Effector CD8-positive, alpha-beta T cell (primary cell): ENCODE measurements at places on chromosomes 13 and 19.

GRCh38 chr13:39776439-39776838 lies 121.0 kb downstream of the COG6 start:
- no peak for DNase-seq

DNA sequence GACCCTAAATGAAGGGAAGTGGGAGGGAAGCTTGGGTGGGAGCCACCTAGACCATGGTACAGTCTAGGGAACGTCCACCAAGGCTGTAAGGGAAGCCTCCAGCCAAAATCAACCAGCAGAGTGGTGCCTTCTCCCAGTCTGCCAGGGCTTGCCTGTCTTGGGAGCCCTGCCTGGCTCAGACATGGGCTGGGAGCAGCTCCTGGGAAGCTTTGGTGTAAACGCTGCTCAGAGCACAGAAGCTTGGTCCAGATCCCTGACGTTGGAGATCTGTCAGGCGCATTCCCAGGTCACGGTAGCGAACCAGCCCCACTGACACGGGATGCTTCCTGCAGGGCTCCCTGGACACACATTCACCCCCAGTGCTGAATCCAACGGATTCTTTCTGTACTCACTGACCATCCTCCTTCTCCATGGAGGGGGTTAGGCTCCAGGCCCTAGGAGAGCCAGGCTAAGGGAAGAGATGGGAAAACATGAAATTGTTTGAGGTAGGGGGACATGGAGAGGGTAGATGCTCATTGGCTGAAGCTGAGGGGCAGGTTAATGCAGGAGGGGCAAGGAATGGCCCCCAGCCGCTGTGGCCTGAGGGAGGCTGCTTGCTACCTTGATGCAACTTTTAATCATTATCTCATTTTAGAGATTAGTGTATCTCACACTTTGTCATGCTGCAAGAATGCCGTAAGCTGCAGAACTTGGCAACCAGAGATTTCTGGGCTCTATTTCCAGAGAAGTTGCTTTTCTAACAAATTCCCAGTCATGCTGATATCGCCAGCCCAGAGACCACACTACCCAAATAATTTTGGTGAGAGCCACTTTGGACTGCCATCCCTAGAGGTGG lies 195.8 kb downstream of the UQCRFS1 start:
- no peak for DNase-seq

DNA sequence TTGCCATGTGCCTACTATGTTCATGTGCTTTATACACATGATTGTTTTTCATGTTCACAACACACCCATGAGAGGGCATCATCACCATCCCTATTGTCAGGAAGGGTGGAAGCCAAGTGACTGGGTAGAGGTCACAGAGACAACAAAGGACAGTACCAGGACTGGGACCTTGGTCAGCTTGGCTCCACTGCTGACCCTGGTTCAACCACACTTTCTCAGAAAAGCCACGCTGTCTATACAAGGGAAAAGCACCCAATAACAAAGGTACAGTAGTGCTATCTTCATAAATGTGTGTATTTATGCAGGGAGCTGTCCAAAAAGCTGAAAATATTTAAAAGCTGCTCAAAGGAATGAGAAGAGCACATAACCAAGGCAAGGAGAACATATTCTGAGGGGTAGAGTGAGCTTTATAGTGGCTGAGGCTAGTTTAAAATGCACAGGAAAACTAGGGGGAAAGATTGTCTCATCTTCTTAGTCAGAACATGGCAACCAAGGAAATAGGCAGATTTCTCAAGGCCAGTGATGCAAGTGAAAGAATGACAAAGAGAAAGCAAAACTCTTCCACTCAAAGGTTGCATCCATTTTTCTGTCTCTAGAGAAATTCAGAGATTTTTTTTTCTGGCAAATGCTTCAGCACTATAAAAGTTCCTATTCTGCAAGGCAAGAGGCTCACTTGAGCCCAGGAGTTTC lies 415.0 kb downstream of the FOXO1 start:
- DNase-seq, result no peak

DNA sequence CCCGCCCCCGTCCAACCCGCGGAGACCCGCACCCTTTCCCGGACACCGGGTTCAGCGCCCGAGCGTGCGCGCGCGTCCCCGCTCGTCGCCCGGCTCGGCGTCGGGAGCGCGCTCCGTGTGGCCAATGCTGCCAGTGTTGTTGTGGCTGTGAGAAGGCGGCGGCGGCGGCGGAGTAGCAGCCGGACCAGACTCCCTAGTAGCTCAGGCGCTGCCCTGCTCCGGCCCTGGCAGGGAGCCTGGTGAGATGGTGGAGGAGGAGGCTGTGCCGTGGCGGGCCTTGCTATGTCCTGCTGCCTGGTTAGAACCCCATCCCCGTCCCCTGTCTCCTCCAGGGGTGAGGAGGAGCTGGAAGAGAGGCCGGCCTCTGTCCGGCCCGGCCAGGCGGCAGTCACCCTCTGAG lies 553.2 kb downstream of the TUBA3C start:
- DNase-seq, result no peak

DNA sequence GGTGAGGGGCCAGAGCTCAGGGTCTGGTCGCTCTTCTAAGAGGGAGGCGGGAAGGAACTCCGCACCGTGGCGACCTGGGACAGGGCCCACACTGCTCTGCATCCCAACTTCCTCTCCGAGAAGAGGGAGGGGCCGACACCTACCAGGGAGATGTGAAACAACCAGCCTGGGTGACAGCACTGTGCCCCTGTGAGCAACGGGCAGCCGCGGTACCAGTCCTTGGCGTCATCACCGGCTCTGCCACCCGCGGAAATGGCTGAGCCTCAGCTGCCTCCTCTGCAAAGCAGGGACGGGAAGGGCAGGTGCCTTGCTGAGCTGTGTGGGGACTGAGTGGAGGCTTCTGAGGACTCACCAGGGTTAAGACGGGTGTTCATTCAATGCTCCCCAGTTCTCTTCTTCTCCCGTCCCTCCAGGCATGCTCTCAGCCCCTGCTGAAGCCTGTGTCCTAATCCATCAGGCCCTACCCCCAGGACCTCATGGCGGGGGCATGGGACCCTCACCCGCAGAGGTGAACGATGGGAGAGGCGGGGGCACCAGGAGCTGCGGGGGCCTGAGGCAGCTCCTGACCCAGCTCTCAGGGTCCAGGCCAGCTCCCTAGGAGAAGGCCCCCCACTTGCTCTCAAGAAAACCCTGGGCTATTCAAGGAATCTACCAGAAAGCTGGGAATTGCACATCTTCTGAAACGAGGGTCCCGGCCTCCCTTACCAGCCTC lies 9.3 kb downstream of the ZNF787 start:
- DNase-seq, result no peak

GRCh38 chr13:39047560-39047959 lies 9.3 kb downstream of the NHLRC3 start:
- DNase-seq, result no peak

- no peak for DNase-seq
Measured at GRCh38 chr13:99085139-99085807, 107.4 kb upstream of the DOCK9 start.

DNA sequence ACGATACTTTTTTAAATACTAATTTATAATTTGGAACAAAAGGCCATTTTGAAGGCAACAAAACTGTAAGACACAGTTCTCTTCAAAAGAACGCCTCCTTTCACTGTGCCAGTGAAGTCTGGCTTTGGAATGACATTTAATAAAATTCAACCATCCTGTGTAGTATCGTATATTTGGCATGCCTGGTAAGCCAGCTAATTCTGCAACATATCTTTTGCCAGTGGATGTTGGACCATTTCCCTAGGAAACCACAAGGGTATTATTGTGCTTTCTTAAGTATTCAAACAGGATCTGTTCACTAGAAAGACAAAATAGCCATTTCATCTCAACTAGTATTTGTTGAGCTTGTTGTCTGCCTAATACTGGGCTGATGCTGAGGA lies 111.6 kb downstream of the RGCC start:
- DNase-seq, result no peak

- DNase-seq, result no peak
Measured at GRCh38 chr19:44777715-44778347, at the start of gene CBLC. Gene CBLC, plus strand, starts transcription at chr19:44777890. Its CDS starts 42 bp downstream, at chr19:44777932.

GRCh38 chr19:14704450-14704849 lies 14.6 kb downstream of the ZNF333 start:
- DNase-seq, result no peak

DNA sequence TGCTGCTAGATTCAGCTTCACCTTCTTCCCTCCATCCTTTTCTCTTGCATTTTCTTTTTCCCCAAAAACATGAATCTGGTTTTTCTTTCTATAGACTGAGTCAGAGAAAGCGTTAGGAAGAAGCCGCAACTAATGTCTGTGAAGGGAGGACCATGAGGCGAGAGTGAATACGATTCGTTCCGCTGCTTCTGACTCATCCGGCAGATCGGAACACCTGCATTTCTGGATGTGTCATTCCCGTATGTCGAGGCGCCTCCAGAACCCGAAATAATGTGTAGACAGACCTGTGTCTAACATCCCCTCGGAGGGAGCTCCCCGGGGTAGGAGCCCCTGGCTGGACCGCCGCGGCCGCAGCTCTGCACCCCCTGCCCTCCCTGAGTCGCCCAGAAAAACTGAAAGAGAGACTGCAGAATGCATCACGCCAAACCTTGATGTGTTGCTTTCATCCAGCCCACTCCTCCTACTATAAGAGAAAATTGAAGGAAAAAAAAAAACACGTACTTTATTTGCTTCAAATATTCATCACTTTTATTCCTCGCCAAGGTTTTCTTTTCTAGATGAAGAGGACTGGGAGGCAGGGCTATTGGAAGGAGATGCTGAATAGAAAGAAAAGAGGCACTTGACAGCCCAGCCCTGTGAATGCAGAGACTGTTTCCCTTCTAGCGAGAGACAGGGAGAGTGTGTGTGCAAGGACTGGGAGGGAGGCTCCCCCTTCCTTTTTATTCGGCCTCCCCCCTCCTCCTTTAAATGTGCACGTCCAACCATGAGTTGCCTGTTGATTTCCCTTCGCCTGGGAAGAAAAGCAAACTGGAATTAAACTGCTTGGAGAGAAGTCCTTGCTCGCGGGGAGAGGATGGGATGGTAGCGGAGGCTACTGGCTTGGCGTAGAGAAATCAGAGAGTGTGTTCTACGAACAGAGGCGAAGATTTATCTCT lies 616 bp upstream of the PCDH17 start:
- no peak for DNase-seq

DNA sequence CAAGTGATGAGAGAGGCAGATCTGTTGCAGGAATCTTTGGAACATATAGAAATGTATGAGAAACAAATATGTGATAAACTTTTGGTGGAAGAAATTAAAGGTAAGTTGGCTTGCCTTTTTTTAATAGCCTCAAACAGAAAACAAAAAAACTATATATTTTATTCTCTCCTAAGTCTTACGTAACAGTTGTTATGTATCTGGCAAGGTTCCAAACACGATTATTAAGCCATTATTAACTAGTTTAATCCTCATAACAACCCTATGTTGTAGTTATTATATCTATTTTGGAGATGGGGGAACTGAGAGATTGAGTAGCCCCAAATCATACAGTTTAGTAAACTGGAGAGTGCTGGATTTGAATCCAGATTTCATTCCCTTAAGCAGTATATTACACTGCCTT lies 14.7 kb downstream of the NAA16 start:
- DNase-seq, result no peak

DNA sequence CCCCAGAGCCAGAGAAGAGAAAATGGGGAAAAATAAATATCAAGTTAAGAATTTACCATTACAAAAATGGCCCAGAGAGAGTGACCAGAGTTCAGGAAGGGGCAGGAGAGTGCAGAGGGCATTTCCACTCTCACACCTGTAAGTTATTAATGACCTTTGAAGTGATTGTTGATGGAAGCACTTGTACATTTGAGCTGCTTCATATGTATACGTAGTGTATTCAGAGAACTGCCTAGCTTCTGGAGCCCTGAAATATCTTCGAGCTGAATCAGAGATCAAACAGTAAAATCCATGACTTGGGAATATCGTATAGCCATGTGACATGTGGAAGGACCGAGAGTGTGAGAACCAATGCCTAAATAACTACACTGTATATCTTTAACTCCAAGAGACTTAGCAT lies 49.2 kb upstream of the PCCA start:
- no peak for DNase-seq

GRCh38 chr13:83325125-83325853 lies 557.0 kb downstream of the SLITRK1 start:
- no peak for DNase-seq

GRCh38 chr19:7292950-7293761 lies 1.1 kb downstream of the INSR start:
- DNase-seq, result no peak

- no peak for DNase-seq
Measured at GRCh38 chr19:29672319-29672932, 7.2 kb downstream of the PLEKHF1 start.

- no peak for DNase-seq
Measured at GRCh38 chr13:107974409-107974808, 240.9 kb downstream of the LIG4 start.

DNA sequence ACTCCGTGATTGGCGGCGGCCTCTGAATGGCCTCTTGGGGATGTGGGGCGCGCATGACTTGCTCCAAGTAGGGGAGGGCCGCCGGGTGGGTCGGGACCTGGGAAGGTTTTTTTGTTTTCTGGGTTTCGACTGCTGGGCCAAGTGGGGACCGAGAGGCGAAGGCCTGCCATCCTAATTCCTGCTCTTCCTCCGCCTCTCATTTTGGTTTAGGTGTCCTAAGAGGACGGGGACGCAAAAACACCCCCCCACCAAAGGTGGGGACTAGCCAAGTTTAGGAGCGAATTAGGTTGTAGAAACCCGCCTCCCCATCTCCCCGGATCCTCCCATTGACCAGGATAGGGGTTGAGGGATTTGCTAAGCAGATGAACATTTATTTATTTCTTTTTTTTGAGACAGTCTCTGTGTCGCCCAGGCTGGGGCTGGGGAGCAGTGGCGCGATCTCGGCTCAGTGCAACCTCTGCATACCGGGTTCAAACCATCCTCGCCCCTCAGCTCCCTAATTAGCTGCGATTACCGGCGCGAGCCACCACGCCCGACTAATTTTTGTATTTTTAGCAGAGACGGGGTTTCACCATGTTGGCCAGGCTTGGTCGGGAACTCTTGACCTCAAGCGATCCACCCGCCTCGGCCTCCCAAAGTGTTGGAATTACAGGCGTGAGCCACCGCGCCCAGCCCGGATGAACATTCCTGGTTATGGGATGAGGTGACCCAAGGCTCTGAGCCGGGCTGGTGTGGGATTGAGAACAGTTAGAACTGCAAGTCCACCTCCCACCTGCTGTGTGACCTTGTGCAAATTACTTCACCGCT lies 838 bp downstream of the PPP2R1A start:
- DNase-seq, result no peak

- no peak for DNase-seq
Measured at GRCh38 chr13:57672168-57672567, 40.6 kb downstream of the PCDH17 start.

- DNase-seq, result no peak
Measured at GRCh38 chr13:36142735-36143134, 11.6 kb upstream of the DCLK1 start.

DNA sequence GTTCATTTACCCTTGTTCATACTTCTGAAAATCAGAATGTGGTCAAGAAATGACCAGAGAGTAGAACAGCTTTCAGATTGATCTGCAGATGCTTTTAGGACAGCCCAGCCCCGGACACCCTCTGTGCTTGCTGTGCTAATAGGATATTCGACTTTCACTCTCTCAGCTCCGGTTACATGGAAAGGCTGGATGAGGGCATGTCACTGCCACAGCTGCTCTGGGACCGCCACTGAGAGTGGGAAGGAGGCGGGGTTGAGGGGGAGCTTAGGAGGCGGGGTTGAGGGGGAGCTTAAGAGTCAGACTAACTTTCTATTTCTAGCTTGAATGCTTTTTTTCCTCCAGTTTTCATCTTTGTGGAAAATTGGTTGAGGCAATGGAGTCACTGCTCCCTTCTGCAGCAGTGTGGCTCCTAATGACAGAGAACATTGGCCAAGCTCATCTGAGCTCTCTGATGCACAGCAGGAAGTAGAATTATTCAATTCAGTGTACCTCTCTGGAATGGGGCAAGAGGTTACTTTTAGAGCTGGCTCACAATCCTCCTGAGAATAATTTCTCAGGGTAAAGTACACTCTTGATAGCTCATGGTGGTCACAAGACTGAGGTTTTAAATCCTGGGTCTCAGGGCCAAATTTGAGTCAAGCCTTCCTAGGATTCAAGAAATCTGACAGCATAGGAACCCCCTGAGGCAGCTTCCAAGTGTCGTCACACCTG lies 74.6 kb upstream of the NPAS1 start:
- DNase-seq, result no peak
